ENCODE measurements at places on chromosomes 16 and 17.
A peak's percentile ranks its signal among the peaks of the same experiment; 100 is the strongest.

GRCh38 chr17:50505591-50506130 lies 2.6 kb upstream of the MYCBPAP start:
- no peak for DNase-seq

- DNase-seq: no peak
Observed at GRCh38 chr17:46122486-46122871, 70.8 kb downstream of the KANSL1 start.

DNA sequence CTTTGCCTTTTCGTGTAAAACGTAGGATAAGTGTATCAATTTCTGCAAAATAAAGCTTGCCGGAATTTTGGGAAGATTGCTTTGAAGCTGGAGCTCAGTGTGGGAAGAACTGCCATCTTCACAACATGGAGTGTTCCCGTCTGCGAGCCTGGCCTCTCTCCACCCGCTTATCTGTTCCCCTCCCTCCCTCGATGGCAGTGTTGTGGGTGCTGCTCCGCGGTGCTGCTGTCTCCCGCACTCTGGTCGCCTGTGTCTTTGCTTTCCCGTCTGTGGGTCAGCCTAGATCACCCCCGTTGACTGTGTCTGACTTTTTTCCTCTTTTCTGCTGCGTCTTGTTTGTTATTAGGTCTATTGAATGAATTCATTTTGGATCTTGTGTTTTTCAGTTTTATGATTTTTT lies 17.0 kb downstream of the ACSF3 start:
- no peak for DNase-seq

- DNase-seq: no peak
Observed at GRCh38 chr16:67112591-67113399, 3.1 kb downstream of the PHAF1 start.

DNA sequence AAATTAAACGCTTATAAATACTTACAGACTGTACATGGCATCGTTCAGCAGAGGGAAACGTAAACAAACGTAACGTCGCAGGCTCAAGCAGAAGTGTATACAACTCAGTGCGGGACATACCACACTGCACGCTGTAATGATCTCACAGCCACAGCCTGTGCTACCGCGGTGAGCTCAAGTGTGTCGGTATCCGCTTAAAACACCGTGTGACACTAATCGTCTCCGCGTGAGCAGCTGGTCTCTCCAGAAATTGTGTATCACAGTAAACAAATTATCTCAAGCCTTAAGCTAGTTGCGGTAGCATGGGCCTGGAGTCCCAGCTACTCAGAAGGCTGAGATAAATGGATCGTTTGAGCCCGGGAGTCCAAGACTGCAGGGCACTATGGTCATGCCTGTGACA lies 115.3 kb downstream of the ANKRD11 start:
- peak; percentile 50 for DNase-seq

DNA sequence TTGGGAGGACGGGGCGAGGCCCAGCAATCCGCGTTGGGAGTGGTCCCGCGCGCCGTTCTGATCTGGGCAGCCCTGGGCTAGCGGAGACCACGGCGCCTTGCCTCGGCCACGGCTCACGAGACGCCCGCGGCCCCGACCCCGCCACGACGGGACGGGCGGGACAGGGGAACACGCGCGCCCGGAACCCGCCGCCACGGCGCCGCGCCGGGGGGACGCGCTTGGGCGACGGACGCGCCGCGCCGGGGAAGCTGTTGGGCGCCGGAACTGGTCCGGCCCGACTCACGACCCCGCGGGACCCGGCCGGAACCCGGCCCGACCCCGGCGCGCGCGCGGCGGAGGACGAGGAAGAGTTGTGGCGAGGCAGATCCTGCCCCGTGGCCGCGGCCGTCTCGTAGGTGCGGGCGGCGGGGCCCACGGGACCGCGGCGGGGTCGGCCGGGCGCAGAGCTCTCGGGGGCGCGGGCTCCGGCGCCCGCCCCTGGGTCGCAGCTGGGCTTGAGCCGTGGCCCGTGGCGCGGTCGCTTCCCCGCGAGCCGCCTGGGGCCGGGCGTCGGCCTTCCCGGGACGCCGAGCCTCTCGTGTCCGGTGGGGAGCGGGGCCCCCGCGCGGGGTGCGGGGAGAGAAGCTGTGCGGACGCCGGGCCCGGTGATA lies at the start of gene ACSF3:
ACSF3 (plus strand) TSS at position 251 of the 650 bp plus-strand sequence. CDS start 6,830 bp downstream, outside the sequence.
- DNase-seq: peak; percentile 68

GRCh38 chr17:19660219-19660870 lies 11.8 kb downstream of the ALDH3A2 start:
- DNase-seq: no peak

Data from CD4-positive, alpha-beta T cell treated with Interferon gamma for 1 hour (primary cell).